ENCODE measurements at places on chromosomes 1 and 21. TPM values are rescaled to one million over a fixed set of nuclear protein-coding genes. Genes with fewer than 3 reads are reported as not detected.

Gene EIF4G3
- total RNA-seq = 17.0 TPM

Gene CD2
- total RNA-seq = 171 TPM

Gene COL16A1
- total RNA-seq = 32.9 TPM

DNA sequence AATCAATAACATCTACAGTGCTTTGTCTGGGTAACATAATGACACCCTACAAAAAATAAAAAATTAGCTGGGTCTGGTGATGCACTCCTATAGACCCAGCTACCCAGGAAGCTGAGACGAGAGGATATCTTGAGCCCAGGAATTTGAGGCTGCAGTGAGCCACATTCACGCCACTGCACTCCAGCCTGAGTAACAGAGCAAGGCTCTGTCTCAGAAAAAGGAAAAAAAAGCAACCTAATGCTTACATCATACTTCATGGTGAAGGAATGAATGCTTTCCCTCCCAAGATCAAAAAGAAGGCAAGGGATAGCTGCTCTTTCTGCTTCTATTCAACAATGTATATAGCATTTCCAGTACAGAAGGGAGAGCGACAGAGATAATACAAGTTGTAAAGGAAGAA lies 24.2 kb upstream of the CTTNBP2NL start:
- H3K4me3 ChIP-seq = no peak overlapping the region
- peaks cover 11% of the 10 kb centered on the region for H3K27me3 ChIP-seq
- H3K27ac ChIP-seq = no peak overlapping the region
- DNase-seq = no peak
